ENCODE measurements at places on chromosomes 1 and 21.

DNA sequence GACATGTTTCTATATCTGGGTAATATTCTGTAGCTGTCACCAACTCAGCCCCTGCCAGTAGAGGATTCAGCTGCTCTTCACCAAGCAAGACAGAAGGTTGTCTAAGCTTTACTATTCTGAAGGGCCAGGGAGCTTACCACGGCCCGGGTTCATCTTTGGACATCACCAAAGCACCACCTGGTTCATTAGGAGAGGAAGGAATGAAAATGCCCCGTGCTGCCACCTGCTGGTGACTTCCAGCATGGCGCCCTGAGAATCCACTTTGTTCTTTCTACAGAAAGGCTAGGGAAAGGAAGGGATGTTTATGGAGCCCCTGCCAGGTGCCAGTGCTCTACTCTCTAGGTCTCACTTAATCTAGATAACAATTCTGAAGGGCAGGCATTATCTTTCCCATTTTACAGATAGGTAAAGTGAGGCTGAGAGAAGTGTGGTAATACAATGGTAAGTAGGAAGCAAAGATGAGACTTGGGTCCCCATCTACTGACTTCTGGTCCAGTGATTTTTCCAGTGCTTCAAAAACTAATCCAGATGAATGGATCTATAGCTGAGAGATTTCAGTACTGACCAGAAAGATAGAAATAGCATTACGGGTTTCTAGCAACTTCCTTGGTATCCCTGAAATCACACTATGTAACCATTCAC, 79.5 kb downstream of the BEND5 start:
- DNase-seq = peak; percentile 78

DNA sequence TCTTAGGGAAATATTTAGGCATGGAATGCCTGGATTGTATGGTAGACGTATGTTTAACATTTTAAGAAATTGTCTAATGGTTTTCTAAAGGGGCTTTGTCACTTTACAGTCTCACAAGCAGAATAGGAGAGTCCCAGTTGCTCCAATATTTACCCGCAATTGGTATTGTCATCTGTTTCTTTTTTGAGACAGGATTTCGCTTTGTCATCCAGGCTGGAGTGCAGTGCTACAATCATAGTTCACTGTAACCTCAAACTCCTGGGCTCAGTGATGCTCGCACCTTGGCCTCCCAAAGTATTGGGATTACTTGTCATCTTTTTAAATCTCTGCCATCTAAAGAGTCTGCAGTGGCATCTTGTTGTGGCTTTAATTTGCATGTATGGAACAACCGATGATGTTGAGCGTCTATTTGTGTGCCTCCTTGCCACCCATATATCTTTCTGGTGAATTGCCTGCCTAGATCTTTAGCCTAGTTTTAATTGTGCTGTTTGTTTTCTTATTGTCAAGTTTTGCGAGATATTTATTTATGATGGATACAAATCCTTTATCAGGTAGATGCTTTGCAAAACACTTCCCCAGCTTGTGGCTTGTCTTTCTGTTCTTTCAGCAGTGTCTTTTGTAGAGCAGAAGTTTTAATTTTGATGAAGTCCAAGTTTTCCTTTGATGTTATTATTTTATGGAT, 32.0 kb upstream of the EDARADD start:
- DNase-seq = no peak

GRCh38 chr21:41802198-41802584, 35.3 kb upstream of the RIPK4 start:
- no peak for DNase-seq

GRCh38 chr21:34185026-34185750, 111.8 kb downstream of the MRPS6 start:
- DNase-seq = no peak

GRCh38 chr1:36055706-36056105, 28.2 kb upstream of the TEKT2 start:
- no peak for DNase-seq

GRCh38 chr1:187630653-187631380, 802.1 kb downstream of the PLA2G4A start:
- DNase-seq = no peak

DNA sequence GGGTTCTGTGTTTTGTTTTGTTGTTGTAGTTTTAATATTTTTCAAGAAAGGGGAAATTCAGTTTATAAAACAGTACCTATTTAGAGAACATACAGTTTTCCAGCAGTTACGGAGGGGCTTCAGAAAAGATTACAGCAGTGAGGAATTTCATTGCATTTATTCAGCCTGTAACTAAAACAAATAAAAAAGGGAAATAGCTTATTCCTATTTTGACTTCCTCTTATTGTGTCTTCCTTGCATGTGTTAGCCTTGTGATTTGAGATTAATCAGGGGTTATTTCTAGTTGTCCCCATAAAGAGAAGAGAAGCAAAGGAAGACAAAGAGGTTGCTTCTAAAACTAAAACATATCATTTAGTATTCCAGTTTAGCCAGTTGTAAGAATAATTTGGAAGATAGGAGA, 35.0 kb downstream of the CTTNBP2NL start:
- DNase-seq = no peak

GRCh38 chr21:15034126-15034853, 30.5 kb downstream of the NRIP1 start:
- no peak for DNase-seq

GRCh38 chr1:89635825-89636815, 3.2 kb downstream of the LRRC8C start:
- DNase-seq = peak; percentile 42

- no peak for DNase-seq
These were observed at the start of gene IGSF21 for GRCh38 chr1:18107369-18108298. TSS of gene IGSF21 (plus strand) at chr1:18107798. CDS start at chr1:18108129, 331 bp downstream.

GRCh38 chr1:205604825-205605505, 26.8 kb downstream of the ELK4 start:
- no peak for DNase-seq

DNA sequence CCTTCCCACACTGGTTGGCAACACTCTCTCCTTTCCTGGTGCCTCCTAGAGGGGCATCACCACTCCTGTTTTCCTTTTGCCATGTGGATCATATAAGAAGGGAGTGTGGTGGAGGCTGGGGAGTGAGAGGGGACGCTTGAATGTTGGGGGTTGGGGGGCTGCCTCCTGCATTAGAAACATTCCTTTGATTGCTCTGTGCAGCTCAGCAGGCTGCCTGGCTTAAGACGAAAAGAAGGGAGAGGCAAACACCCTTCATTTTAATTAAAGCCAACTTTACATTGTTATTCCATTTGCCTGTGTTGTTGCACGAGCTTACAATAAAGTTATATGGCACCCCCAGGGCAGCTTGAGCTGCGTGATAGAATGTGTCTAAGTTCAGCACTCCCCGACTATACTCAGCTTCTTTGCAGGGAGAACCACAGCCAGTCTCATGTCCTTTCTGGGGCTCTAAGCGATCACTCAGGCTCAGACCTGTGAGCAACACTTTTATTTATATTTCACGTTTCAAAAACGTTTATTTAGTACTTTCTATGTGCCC, 57.4 kb downstream of the FOXD2 start:
- no peak for DNase-seq

DNA sequence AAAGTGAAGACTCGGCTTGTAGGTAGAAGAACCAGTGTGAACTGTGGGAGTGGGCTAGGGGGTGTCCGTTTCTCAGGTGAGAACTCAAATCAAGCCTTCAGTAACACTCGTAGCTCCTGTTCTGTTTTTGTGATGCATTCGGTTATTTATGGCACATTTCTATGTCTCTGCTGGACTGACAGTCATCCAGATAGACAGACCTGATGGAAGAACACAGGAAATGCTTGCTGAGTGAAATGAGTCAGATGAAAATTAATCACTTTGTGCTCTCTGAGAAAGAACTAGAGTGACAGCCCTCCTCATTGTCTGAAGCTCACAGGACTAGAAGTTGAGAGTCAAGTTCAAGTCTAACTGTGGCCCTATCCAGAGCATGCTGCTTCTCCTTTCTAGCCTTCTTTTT, 360.1 kb upstream of the PLXNA2 start:
- DNase-seq = no peak

GRCh38 chr1:95028954-95029353, 43.8 kb downstream of the ALG14 start:
- DNase-seq = no peak

DNA sequence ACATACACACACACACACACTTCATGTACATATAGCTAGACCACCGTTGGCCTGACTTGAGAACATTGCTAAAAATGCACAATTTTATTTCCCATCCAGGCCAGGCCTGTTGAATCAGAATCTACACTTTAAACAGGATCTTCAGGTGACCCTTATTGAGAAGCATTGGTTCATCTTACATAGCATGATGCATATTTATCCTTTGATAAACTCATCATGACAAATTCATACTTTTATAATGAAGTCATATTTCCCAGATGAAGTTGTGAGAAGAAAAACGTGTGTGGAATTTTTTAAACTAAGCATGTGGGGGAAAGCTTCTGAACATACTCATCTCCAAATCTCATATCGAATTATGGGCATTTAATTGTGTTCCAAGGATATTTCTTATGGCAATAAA, 877.7 kb downstream of the MRPL39 start:
- DNase-seq = no peak

GRCh38 chr1:236688705-236689104, 2.4 kb downstream of the ACTN2 start:
- no peak for DNase-seq

- DNase-seq = no peak
These were observed 106.2 kb upstream of the DPT start for GRCh38 chr1:168835176-168835575.

DNA sequence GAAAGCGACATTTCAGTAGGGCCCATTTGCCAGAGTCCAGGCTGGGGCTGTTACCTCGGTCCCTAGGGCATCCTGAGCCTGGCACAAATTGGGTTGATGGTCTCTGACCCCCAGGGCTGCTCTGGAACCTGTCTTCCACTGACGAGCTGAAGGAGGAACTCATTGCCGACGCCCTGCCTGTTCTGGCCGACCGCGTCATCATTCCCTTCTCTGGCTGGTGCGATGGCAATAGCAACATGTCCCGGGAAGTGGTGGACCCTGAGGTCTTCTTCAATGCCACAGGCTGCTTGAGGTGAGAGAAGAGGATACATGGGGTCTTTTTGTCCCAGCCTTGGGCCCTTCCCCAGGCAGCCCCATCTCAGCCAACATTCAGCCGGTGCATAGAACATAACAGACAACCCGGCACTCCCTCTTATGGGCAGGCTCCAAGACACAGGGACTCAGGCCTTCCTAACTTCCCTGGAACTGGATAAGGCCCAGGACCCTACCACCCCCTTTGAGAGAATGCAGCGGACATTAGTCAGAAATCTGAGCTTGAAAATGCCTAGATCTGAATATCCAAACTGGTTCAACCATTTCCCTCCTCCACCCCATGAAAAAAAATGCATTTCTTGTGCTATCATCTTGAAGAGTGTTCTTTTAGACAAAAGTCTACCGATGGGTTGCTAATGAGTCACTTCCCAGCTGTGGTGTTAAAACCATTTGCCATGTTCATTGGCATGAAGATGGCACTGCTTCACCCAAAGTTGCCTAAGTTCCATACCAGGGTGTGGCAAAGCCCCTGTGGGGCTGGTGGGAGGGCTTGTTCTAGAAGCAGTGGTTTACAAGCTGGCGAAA, 35.4 kb downstream of the PKP1 start:
- no peak for DNase-seq

DNA sequence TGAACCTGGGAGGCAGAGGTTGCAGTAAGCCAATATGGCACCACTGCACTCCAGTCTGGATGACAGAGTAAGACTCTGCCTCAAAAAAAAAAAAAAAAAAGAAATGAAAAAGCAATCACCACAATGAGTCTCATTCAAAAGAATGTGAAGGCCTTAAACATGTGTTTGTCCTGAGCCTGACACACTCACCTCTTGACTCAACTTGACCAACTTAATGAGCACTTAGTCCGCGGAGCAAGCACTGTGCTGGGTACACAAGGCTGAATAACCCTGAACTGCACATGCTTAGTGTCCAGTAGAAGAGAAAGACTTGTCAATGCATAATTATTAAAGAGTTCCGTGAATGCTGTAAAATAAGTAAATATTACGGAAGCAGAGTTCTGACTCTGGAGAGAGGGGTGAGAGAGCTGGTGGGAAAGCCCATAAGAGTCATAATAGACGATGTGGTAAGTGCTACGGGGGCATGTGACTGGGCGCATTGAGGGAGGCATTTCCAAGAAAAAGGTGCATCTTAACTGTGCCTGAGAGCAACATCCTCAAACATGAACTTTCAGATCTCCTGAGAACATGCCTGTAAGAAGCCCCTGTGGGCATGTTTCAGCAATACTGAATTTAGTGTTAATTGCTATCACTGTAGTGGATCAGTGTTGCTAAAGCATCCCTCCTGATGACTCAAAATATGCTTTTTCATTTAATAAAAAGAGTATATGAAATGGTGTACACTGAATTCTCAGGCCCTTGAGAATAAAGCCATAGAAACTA, 27.2 kb downstream of the MCOLN2 start:
- peak; percentile 75 for DNase-seq

DNA sequence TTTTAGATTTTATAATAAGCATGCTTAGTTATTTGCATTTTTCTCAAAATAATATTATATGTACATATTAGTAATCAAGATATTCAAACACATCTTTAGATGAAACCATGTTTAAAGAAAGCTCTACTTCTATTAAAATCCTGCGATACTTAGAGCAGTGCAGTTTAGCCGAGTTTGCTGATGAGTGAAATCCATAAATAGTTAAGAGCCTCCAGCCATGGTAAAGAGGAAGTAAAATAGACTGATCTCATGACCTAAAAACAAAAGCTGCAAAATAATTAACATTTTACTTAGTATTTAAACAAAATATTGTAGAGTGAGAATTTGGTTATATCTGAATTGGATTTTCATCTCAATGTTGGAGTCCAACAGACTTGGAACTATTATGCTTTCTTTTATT, 147.4 kb upstream of the NRIP1 start:
- DNase-seq = no peak

DNA sequence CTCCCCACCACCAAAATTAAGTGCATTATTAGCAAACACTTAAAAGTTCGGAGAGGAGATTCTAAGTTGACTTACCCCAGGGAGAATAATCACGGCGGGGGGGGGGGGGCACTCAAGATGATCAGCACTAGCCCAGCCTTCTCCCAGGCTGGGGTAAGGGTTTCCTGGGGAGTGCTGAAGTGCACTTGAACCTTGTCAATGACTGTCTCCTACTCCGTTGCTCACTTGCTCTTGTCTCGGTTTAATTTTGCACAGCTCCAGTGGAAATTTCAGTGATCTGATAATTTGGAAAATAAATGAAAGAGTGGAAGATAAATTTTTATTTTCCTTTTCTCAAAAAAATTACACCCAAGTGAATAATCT, 59.2 kb downstream of the PBX1 start:
- DNase-seq = no peak

- no peak for DNase-seq
These were observed 173.2 kb downstream of the COP1 start for GRCh38 chr1:176033881-176034280.

DNA sequence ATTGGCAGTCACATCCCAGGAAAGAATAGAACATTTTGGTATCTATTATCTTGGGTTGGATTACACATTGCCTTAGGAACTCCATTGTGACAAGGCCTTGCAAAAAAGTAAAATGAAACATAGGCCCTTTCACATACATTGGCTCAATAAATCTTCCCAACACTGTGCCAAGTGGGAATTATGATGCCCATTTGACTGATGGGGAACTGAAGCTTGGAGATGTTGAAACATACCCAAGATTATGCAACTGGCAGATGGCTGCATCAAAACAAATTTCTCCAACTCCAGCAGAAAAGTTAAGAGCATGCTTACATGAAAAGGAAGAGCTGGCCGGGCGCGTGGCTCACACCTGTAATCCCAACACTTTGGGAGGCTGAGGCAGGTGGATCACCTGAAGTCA, 26.9 kb downstream of the PLEKHO1 start:
- DNase-seq = no peak

GRCh38 chr1:1594602-1595260, 5.2 kb downstream of the FNDC10 start:
- no peak for DNase-seq
